Activated T-helper 9 cell treated with anti-CD3 and anti-CD28 coated beads, Interleukin-2, amount 50 U/mL, for 16 hours (primary cell): ENCODE measurements at places on chromosomes 7 and 10.

GRCh38 chr7:150448789-150449147, 1.7 kb upstream of the GIMAP8 start:
- peak; percentile 82 for DNase-seq

GRCh38 chr7:40850017-40850416, 715.2 kb downstream of the SUGCT start:
- DNase-seq, result no peak

DNA sequence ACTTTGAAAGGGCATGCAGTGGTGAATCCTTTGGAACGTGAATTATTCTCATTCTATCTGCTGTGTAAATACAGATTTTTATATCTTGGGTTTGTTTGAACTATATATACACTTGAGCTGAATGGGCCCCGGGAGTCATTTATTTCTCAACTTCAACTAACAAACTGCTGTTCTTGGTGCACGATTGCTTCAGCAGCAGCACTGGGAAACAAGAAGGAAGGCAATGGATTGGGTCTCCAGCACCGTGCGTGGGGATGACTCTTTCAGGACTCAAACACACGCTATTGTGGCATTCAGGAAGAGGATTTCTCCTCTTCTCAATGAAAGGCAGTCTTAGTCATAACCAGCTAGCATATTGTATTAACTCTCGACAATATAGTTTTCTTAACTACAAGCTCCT, 226.0 kb upstream of the NFE2L3 start:
- no peak for DNase-seq

DNA sequence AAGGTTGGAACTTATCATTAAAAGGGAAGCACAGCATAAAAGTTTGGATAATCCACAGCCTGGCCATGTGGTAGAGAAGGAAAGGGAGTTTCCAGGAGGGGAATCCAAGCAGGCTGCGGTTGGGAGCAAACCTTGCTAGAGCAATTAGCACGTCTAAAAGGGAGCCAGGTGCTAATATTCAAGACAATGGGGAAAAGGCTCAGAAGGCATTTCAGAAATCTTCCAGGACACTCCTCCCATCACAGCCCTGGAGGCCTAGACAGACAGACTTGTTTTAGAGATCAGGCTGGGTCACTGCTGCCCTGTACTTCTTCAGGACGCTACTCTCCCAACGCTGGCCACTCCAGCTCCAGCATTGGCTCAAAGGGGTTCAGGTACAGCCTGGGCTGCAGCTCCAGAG, 96.2 kb upstream of the KAT6B start:
- no peak for DNase-seq

DNA sequence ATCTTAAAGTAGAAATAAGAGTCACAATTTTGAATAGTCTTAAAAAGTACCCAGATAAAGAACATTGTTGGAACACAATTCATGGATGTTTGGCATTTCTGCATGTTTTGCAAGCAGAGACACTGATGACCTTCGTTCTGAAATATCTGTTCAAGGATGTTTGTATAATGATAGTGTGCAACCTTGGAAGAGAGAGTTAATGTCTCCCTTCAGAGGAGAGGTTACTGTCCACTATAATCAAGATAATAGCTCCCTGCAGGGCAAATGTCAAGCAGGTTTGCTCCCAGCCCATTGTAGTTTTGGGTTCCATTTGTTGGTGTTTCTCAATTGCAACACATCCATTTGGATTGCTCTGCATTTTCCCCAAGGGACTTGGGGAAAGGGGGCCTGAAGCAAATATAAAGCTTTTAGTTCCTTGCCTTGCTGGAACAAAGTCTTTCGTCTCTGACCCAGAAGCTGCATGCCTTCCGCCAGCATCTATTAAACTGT, 45.2 kb downstream of the COL1A2 start:
- DNase-seq, result no peak

DNA sequence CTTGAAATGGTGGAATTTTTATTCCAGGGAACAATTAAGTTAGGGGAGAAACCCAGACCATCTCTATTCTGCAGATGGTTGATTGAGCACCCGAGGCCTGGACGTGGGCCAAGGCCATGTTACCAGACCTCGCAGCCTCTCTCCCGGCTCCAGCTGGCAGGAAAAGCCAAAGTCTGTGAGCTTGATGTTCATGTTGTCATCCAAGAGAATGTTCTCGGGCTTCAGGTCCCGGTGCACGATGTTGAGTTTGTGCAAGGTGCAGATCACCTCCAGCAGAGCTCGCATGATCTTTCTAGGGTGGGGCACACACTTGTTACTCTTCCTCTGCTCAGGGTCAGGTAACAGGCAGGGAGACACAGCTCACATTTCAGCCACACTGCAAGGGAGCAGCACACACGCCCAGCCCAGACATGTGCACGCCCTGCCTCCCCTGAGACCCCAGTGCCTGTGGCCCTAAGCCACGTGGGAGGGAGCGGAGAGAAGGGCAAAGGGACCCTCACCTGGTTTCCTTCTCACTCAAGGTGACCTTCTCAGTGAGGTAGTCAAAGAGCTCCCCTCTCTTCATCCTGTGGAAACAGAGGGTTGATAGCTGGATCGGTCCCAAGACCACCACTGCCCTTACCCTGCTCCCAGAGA, 9.5 kb downstream of the PHKG1 start:
- DNase-seq, result no peak

- no peak for DNase-seq
Measured at GRCh38 chr10:9262770-9263169, 1208.3 kb downstream of the GATA3 start.

DNA sequence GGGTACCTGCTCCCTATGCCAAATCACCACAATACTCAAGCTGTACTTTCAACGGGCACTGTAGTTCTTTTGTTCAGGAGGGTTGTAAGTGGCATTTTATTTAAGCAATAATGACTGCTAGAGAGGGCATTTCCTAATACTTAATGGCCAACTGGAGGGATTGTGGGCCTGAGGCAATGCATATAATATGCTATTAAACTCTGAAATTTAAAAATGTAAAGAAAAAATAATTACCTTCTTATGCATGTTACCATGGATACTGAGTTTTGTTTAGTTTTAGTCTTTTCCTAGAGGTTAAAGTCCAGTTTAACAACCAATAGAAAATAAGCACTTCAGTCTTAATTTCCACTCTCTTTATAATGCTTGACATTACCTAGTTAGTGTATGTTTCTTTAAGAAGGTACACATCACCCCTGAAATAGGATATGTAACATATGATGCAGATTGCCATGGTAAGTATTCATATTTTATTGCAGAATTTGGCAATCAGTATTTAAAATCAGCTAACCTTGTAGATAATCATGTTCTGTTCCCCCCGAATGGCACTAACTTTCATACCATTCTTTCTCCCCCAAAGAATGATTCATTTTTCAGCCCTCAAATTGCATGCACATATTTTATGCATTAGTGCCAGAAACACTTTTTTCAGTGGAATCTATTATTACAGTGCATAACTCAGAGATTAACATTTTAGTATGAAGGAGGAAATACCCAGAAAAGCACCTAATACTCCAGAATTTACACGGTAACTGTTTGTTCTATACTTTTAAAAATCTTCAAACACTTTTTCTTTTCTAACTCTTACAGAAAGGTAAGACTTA, 90.3 kb upstream of the ZNF438 start:
- DNase-seq, result no peak

GRCh38 chr7:33986951-33987947, 81.9 kb downstream of the BMPER start:
- DNase-seq, result no peak

DNA sequence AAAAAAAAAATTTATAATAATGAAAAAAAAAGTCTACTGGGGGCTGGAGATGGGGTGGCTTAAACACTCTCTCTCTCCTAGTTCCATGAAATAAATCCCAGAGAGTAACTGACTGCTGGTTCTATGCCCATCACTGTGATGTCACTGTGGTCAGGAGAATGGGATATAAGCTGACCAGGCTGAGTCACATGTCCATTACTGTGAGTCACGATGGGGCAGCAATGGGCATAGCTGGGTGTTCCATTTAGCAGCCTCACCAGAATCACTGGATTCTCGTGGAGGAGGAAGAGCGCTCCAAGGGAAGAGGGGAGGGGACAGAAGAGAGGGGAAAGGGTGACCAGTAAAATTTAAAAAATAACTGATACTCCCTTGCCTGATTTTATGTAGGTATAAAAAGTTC, 37.1 kb downstream of the MASTL start:
- DNase-seq, result no peak

DNA sequence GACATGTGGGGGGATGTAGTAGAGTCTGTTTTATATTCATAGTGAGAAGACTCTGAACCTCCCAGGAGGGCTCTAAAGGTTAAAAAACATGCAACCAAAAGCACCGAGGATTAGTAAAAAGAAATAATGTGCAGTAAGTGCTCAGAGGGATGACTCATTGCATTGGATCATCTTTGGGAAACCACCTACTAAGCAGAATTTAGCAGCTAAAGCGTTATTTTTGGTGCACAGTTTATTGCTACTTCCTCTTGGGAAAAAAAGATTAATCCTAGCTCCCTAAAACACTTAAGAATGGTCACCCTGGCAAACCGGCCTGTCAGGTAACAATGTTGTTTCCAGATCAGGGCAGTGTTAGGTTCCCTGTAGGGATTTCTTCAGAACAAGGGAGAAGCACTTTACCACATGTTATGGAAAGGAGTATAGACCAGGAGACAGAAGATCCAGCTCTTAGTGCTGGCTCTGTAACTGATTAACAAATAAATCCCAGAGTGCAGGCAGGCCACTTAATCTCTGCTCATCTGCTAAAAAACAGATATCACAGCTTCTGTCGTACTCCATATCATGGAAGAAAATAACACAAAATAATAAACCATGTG, 44.8 kb upstream of the FAM133B start:
- DNase-seq, result no peak

DNA sequence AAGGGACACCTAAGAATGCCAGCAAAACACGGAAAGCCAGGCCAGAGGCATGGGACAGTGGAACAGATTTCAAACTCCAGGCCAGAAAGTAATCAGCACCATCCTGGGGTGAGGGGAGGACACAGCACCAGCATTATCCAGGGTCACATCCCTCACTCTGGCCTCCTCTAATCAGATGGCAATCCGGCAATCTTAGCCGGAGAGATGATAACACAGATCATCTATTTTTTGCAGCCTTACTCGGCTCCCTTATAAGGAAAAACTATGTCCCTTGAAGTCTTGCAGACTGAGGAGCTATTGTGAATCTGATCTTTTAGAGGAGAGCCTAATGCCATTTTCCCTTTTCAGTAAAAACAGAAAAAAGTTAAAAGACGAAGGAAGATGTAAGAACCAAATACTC, 16.5 kb downstream of the TRIL start:
- DNase-seq, result no peak

GRCh38 chr10:131674130-131674529, 226.7 kb upstream of the PPP2R2D start:
- DNase-seq, result no peak

GRCh38 chr10:20936396-20936795, 39.3 kb upstream of the NEBL start:
- DNase-seq, result no peak

DNA sequence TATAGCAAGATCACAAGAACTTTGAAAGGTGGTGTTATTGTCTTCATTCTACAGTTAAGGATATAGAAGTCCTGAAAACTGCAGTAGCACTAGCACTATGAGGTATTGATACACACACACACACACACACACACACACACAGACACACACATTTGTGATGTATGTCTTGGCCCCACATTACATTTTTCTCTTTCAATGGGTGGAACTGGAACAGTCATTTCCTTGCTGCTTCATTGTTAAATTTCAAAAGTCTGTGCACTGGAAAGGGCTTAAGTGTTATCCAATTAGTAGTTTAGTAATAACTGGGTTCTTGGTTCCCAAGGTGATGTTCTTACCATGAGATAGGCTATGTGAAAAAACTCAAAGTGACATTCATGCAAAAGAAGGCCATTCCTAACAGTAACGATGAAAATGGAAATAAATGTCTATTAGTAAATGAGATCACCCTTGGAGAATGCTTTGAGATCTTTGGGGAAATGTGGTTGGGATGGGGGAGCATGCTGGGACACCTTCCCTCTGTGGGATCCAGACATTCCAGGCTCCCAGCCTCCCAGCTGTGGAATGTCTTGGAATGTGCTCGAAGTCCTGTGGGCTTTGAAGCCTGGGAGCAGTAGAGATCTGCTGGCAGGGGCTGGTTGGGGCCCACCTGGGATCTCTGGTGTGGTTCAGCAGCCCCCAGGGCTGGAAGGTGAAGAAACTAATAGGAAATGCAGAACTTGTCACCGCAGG, 37.4 kb upstream of the CALD1 start:
- no peak for DNase-seq

DNA sequence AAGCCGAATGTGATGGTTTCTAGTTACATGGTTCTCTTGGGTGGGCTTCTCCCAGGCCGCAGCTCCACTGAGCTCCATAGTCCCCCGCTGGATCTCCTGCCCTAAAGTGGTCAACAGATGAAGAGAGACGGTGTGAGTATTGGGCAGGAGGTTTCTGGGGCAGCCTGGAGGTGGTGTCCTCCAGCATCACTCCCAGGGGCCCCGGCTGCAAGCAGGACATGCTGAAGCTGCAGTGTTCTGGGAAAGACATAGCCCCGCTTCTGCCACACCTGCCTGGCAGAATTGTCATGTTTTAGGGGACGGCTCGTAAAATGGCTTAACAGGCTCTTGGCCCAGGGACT, 40.4 kb downstream of the CALML3 start:
- no peak for DNase-seq

GRCh38 chr10:113329121-113329596, 223.7 kb upstream of the HABP2 start:
- DNase-seq, result no peak

DNA sequence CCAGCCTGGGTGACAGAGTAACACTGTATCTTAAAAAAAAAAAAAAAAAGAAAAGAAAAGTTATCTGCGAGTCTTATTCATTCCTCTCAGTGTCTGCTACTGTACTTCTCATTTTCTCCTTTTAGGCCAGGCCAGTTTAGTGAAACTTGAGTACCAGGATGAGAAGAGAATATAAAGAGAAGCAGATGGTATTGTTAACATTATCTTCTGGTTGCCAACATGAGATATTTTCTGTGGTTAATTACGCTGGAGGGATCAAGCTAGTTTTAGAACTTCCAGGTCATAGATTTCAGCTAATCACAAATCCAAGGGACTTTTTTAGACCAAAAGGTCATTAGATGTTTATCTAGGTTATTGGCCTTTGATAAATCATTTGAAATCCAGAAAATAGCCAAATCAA, 252.6 kb upstream of the SMIM30 start:
- no peak for DNase-seq

DNA sequence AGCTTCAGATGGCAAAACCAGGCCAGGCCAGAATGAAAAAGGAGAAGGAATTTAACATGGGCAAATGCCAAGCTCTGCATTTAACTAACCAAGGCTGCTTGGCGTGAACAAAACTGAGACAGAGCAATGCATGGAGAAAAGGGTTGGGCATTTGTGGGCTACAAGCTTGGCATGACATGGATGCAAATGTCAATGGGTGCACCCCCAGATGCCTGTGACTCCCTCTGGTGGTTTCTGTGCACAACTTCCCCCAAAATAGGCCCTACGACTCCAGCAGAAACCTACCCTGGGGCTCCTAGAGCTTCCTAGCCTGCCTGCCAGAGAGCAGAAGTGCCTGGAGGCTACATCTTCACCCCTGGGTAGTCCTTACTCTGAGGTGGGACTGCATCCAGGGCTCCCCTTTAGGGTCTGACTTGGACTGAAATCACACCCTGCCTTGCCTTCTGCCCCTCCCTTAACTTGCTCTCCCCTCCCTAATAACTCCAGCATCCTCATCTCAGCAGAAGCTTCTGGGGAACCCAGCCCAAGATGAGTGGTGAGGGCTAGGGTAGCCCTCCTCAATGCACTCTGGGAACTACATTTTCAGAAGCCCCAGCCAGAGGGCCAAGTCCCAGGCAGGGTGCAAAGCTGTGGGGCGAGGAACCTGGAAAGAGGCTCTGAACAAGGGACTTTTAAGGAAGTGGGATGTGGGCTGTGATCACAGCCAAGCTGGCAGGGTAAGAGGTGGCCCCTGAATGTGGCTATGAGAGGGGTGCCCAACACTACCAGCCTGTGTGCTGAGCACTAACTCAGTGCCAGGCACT, 11.3 kb downstream of the GPRIN2 start:
- no peak for DNase-seq
